ENCODE measurements at places on chromosomes 3 and 15. TPM values are rescaled to one million over a fixed set of nuclear protein-coding genes. Genes with fewer than 3 reads are reported as not detected.

The SEMA6D gene
- total RNA-seq, result 16.9 TPM

The HCLS1 gene
- 102 TPM for total RNA-seq

The AZI2 gene
- 59.0 TPM for total RNA-seq

The ATP8B4 gene
- 12.5 TPM for total RNA-seq

The GPR62 gene
- 0.09 TPM for total RNA-seq

The MEGF11 gene
- total RNA-seq, result 41.8 TPM

The DUOX2 gene
- total RNA-seq, result 0.28 TPM

The GOLGA8M gene
- total RNA-seq, result 4.9 TPM

The TMEM207 gene
- total RNA-seq, result not detected

The MME gene
- 8.4 TPM for total RNA-seq

The CFAP100 gene
- total RNA-seq, result not detected

The RTP4 gene
- 8.4 TPM for total RNA-seq

The CPN2 gene
- total RNA-seq, result 0.72 TPM

The HACL1 gene
- 27.1 TPM for total RNA-seq

The GABRB3 gene
- 6.9 TPM for total RNA-seq

The TBCCD1 gene
- 13.3 TPM for total RNA-seq

The PLIN1 gene
- 2.1 TPM for total RNA-seq

All from kidney (tissue), 22 donors.